Naive thymus-derived CD4-positive, alpha-beta T cell (primary cell): ENCODE measurements at places on chromosomes 13 and 19.
A peak's percentile ranks its signal among the peaks of the same experiment; 100 is the strongest.

DNA sequence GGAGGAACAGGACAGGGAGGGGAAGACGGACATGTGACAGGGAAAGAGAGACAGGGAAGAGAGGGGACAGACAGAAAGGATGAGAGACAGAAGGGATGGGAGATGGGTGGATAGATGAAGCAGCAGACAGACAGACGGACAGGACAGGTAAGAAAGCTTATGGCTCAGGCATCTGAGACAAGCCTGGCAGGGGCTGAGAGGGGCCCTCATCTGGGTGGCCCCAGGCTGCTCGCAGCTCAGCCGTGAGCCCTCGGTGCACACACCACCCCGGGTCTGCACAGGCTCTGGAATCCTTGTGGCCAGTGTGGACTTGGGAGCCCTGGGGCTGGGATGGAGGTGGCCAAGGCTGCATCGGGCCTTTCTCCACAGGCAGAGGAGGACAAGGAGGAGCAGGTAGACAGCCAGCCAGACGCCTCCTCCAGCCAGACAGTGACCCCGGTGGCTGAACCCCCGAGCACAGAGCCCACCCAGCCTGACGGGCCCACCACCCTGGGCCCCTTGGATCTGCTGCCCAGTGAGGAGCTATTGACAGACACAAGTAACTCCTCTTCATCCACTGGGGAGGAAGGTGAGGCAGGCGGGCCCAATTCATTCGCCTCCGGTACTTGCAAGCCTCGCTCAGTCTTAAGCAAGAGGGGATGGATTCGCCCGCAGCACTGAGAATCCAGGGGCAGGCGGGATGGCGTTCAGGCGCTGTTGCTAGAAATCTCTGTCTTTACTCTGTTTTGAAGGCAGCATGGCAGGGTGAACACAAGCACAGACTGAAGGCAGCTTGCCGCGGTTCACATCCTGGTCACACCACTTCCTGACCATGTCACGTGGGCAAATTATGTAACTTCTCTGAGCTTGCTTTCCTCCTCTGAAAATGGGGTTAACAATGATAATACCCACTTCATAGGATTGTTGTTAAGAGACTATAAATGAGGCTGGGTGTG, 14.0 kb downstream of the GRAMD1A start:
- DNase-seq = peak; percentile 91

- no peak for DNase-seq
Observed at GRCh38 chr19:19420570-19421298, 15.3 kb downstream of the GATAD2A start.

- DNase-seq = no peak
Observed at GRCh38 chr13:51416107-51416506, 36.7 kb downstream of the INTS6 start.

DNA sequence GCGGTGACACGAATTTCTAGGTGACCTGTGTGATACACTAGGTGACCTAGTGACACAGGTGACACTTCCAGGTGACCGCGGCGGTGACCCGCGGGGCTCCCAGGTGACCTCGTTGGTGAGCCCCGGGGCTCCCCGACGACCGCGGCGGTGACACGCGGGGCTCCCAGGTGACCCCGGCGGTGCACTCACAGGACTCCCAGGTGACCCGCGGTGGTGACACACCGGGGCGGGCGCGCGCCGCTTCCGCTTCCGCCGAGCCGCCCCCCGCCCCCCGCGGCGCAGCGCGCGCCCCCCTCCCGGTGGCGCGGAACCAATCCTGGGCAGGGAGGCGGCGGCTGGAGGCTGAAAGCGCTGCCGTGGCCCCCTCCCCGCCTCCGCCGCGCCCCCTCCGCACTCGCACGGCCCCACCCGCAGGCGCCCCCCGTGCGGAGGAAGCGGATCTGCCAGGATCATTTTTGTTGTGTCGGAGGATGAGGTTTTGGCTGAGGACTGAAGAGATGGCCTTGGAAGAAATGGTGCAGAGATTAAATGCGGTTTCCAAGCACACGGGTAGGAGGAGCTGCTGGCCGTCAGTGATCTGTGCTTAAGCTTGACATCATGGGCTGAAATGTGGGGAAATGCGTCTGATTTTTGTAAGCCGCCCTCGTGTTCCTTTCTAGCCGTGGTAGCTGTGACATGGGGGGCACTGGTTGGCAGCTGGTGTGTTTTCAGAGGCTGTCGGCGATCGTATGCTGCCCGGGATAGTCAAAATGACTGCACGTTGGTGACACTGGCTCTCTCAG, at the start of gene MCF2L:
TSS of gene MCF2L (plus strand) at position 305 of the 782 bp plus-strand sequence. CDS start at position 471, 166 bp downstream.
- peak; percentile 70 for DNase-seq

DNA sequence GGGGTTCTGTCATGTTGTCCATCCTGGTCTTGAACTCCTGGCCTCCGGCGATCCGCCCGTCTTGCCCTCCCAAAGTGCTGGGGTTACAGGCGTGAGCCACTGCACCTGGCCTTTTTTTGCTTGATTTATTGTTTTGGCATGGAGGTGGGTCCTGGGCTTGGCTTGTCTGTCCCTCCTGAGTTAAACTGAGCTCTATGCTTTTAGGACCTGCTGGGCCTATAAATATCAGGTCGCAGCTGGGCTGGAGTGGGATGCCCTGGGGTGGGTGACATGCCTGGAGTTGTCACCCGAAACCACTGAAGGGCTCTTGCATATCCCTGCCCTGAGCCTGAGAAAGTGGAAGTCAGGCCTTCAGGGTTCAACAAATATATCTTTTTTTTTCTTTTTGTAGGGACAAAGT, 5.5 kb downstream of the ARRDC5 start:
- DNase-seq = no peak

GRCh38 chr13:26423629-26424028, 133.9 kb upstream of the WASF3 start:
- no peak for DNase-seq

DNA sequence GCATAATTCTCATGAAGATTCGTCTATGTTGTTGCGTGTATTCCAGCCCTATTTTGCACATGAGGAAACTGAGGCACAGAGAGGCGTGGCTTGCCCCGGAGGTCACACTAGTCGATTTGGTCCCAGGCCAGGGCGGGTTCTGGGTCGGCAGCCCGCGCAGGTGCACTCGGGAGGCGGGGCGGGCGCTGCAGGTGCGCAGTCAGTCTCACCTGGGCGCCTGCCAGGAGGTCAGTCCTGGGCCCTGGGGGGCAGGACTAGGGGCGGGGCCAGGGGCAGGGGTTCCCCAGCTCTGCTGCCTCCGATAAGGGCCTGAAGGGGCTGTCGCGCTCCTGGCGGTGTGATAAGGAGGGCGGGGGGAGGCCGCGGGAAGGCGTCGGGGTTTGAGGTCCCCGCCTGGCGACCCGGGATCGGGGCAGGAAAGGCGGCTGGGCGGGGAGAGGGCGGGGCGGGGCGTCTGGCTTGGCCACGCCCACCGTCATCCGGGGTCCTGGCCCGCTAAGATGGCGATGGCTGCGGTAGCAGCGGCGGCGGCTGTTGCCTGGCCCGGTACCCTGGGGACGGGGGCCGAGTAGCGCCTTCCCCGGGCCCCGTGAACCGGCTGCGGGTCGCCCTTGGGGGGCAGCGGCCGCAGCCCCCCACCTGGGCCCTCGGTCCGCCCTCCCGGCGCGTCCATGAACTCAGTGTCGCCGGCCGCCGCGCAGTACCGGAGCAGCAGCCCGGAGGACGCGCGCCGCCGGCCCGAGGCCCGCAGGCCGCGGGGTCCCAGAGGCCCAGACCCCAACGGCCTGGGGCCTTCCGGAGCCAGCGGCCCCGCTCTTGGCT, at the start of gene ATG4D:
TSS of gene ATG4D (plus strand) at position 485 of the 822 bp plus-strand sequence. CDS start at position 672, 187 bp downstream.
- DNase-seq = peak; percentile 86

DNA sequence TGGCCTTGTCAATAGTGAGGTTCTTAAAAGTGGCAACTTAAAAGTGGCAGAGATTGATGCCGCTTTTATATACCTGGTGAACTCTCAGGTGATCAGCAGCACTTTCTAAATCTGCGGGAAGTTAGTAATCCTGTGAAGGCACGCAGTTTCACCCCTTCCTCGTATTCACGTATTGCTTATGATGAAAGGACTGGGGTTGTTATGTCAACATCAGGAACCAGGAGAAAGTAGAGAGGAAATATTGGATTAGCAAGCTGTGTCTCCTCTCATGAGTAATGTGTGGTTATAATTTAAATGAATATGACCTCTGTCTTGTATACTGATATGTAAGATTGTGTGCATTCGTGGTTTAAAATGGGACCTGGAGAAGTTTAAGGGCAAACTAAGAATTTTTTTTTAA, 544.6 kb downstream of the SLITRK6 start:
- no peak for DNase-seq

- DNase-seq = no peak
Observed at GRCh38 chr19:50861010-50861409, 6.3 kb downstream of the KLK3 start.

GRCh38 chr19:38691938-38692457, 44.5 kb downstream of the ACTN4 start:
- no peak for DNase-seq

GRCh38 chr13:102399791-102400674, 1.8 kb downstream of the FGF14 start:
- no peak for DNase-seq

DNA sequence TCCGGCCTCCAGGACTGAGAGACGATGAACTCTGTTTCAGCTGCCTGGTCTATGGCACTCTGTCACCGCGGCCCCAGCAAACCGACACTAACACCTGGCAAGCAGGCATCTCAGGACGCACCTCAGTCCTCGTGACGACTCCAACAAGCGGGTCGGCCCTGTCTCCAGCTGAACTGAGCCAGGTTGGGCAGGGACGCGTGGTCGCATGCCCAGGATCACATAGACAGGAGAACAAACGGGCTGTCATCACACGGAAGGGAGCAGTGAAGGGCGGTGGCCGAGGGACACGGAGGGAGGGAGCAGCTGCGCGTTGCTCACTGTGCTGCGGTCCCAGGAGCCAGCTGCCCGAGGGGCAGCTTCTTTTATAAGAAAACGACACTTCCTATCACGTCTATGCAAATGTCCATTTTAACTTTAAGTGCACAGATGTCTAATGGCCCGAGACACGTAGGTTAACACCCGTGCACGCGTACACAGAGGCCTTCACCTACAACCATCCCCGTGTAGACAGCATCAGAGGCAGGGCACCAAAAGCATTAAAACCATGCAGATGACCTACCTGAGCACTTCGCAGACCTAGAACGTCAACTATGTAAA, 8.9 kb downstream of the SGTA start:
- no peak for DNase-seq

- DNase-seq = peak; percentile 78
Observed at GRCh38 chr19:15551293-15552004, 43.1 kb downstream of the CYP4F22 start.

GRCh38 chr13:50955798-50956197, 46.2 kb downstream of the RNASEH2B start:
- no peak for DNase-seq

- DNase-seq = peak; percentile 37
Observed at GRCh38 chr13:102580552-102581169, 16.1 kb upstream of the TPP2 start.

DNA sequence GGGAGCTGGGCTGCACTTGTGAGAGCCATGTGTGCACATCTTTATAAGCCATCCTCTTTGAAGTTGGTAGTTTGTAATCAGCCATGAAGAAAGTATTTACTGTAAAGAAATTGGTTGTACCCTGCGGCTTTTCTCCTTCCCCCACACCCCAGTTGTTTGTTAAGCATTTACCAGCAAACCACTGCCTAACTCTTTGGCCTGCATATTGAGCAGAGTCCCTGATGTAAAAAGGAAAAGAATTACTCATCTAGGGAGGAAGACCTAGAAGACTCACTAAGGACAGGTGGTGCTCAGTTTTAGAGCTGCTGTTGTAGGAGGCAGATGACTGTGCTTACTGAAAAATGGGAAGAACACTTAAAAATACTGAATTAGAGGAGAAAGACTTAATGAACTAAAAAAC, 245.3 kb downstream of the PCCA start:
- no peak for DNase-seq

GRCh38 chr19:35987571-35987896, 7.5 kb upstream of the SDHAF1 start:
- no peak for DNase-seq

GRCh38 chr13:91185294-91185863, 162.1 kb upstream of the MIR17HG start:
- DNase-seq = no peak

DNA sequence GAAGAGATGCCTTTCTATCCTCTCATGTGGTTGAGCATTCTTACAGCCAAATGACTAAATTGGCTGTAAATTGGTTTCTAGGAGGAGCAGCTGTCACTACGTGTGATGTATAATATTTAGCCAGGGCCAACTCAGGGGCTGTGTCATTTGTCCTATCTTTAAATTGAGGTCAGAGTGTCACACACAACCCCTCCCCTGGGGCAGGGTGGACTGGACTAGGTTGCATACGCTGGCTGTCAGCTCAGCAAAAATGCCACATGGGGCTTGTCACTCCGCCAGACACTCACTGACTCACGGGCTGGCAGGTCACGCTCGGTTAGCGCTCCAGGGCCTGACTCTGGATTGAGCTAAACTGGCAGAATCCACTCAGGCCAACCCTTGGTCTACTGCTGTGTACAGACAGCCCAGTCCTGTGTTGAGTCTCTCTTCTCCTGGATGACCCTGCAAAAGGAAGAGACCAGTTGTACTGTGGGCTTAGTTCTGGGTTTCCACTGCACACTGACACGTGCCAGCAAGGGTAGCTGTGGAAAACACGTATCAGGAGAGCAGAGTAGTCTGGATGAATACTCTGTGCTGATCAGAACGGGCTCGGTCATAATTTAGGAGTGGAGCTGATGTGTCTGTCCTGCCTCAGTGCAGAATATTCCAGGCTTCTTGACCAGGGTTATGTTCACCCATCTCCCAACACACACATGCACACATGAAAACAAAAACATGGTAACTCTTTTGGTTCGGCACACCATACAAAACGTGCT, 29.1 kb downstream of the SHISA2 start:
- no peak for DNase-seq
